ENCODE measurements at places on chromosomes 1 and 21.

DNA sequence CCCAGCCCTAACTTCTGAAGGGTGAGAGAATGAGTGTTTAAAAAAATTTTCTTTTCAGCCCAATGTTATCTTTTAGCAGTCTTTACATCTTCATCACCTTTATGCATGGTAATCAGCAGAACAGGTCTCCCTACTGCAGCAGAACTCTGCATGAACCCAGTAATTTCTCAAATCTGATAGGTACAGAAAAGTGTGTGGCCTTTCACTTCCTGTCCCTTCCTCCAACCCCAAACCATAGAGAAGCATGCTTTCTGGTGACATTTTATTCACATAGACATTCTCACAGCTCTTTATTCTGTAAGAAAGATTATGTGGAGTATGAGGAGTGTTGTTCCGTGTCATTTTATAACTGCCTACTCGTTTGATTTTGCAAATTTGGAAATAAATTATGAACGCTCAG, 68.6 kb downstream of the RPAP2 start:
- DNase-seq = no peak

DNA sequence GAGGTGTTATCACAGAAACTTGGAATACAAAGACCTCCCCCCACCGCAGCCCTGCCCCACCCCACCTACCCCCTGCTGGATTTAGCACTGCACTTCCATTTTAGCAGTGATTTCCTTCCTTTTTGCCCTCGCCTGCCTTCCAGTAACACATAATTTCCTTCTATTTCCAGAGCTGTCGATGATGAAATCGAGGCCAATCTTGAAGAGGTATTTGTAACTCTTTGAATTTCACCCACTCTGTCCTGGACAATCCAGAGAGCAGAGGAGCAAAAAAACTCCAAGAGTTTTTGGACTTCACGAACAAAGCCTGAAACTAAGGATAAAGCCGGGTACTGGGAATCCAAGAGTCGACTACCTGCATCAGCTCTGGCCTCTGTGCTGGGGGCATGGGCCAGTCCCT, 49.1 kb downstream of the CAPN2 start:
- no peak for DNase-seq

DNA sequence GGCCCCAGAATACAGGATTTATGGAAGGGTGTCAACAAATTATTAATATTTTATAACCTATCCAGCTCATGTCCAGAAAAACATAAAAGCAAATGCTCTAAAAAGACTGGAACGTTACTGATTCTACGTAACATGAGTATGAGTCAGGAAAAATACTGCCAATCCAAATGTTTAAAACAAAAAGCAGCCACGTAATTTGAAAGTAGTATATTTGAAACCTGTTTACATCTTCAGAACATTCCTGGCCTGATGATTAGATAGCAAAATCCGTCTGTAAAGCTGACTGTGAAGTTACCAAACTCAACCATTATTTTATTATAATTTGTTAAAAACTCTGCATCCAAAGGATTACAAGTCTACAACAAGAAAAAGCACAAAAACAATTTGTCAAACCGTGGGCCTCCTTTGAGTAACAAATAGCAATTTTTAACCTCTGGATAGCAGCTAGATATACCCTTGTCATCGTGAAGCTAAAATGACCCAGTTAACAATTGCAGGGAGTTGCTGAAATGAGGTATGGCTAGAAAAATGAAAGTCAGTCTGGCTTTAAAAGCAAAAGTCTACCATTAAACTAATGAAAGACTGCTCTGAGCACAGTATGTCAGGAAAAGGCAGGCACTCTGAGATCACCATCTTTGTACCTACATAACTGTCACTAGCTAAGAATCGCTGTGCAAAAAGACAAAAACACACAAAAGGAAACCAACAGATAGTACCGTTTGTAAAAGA, 1.2 kb downstream of the UBR4 start:
- DNase-seq = no peak

GRCh38 chr1:48654606-48655210, 122.0 kb downstream of the BEND5 start:
- no peak for DNase-seq

DNA sequence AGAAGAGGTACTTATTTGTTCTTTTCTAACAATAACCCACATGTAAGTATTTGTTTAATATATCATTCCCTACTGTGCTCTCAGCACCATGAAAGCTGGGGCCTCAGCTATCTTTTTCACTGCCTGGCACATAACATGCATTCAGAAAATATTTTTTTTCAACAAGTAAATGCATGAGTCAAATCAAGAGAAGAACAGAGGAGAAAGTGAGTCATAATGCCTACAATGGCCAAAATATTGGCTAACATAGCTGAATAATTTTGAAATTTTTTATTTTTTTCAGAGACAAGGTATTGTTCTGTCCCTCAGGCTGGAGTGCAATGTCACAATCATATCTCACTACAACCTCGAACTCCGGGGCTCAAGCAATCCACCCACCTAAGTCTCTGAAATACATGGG, 252.2 kb upstream of the ADAMTS5 start:
- no peak for DNase-seq

- DNase-seq = no peak
Measured at GRCh38 chr1:90414201-90414600, 302.9 kb downstream of the BARHL2 start.

DNA sequence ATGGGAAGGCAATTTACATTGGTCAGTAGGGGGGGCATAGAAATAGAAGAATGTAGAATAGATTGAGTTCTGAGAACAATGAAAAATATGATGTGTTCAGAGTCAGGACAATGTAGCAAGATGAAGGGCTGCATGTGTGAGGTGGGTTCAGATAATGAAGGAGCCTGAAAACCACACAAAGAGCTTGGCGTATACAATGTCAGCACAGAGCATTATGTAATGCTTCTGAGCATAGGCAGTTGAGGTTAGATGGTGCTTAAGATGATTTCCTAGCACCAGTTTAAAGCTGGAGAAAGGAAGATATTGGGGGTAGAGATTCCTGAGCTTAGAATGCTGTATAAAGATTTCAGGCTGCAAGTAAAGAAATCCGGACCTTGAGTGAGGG, 202.0 kb upstream of the SNX7 start:
- DNase-seq = no peak

DNA sequence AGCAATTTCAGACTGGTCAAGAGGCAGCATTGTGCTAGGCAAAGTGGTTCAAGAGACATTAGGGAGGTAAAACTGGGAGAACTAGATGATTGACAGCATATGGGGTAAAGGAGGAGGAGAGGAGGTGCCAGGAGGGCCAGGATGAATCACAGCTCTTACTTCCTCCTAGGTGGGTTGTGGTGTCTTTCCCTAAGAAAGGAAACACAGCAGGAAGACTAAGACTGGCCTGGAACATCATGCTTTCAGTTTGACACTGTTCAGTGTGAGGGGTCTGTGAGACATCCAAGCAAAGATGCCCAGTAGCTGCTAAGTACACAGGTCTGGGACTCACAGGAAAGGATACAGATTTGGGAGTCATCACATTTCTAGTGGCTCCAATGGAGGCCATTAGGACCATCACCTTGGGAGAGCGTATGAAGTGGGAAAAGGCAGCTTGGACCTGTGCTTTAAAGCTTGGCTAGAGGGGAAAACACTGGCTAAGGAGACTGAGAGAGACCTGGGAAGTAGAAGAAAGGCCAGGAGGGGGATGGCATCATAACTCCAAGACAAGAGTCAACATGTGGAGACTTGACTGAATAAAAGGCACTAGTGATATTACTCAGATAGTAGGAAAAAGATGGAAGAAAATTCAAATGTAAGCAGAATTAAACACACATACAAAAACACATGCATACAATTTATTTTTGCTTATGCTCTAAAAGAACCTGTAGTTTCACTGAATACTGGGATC, 17.3 kb downstream of the CD58 start:
- no peak for DNase-seq

- no peak for DNase-seq
Measured at GRCh38 chr21:45871616-45872236, 109.8 kb upstream of the COL6A1 start.

DNA sequence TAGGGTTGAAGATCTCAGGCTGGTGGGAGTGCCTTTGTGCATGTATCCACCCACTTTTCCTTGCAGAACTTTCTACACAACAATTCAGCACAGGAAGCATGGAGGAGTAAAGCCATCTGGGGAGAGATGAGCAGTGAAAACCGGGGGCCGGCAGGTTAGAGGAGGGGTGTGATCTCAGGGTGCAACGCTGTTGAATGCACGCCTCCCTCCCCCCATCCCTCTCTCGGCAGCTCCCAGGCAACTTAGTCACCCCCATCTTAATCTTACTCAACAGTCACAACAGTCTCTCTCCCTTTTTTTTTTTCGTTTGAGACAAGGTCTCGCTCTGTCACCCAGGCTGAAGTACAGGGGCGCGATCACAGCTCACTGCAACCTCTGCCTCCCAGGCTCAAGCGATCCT, 16.6 kb upstream of the ABCG1 start:
- DNase-seq = no peak

- no peak for DNase-seq
Measured at GRCh38 chr1:175157200-175157599, 35.4 kb downstream of the KIAA0040 start.

GRCh38 chr1:9400425-9401079, 107.9 kb downstream of the SPSB1 start:
- DNase-seq = no peak

DNA sequence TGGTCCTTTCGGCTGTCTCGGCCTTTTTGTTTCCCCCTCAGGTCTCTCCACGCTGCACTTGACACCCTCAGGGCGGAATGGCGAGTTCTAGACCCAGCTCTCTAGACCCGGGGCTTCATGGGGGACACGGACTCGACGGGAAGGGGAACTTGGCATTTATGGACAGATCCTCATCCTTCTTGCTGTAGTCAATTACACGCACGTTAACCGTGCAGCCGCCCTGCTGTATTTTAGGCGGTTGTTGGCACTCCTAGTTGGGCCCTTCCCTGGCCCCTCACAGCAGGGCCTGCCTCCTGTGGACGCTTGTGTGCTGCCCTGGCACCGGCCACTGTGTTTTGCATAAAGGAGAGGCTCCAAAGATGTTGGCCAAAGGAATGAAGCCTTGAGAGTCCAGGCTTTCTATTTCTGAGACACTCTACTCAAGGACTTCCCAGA, 558 bp upstream of the BTG3 start:
- peak; percentile 66 for DNase-seq

DNA sequence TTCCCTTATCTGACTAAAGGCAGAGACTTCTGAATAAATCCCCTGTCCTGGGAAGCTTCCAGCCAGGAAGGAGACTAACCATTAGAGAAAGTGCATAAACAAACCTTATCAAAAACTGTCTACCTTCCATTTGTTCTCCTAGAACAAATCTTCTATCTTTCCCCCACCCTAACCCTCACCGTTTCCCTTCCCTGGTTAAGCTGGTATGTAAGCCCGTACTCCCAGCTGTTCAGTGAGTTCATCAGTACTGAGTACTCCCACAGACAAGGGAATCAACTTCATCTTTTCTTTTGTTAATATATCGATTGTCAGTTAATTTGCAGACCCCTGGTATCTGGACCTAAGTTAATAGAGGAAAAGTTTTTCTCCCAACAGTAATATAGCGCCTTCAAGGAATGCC, 20.1 kb upstream of the COG2 start:
- DNase-seq = no peak

- DNase-seq = no peak
Measured at GRCh38 chr1:44694863-44695478, 20.5 kb downstream of the ARMH1 start.

GRCh38 chr1:36248250-36248894, 24.1 kb downstream of the THRAP3 start:
- DNase-seq = no peak

DNA sequence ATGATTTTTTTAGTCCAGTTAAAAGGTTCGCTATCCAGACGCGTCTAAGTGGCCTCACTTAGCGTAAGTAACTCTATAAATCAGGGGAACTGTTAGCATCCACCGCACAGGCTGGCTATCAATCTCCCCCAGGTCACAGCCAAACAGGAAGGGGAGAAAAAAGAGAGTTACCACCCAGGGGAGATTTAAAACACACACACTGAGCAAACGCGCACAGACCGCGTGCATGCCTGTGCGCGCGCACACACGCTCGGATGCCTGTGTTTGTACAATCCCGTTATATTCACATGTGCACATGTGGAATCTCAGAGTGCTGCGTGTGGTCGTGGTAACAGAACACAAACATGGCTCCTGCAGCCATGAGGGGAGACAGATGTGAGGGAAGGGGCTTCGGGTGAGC, 125.4 kb downstream of the CASZ1 start:
- no peak for DNase-seq

GRCh38 chr1:186819126-186819525, 9.6 kb upstream of the PLA2G4A start:
- no peak for DNase-seq

DNA sequence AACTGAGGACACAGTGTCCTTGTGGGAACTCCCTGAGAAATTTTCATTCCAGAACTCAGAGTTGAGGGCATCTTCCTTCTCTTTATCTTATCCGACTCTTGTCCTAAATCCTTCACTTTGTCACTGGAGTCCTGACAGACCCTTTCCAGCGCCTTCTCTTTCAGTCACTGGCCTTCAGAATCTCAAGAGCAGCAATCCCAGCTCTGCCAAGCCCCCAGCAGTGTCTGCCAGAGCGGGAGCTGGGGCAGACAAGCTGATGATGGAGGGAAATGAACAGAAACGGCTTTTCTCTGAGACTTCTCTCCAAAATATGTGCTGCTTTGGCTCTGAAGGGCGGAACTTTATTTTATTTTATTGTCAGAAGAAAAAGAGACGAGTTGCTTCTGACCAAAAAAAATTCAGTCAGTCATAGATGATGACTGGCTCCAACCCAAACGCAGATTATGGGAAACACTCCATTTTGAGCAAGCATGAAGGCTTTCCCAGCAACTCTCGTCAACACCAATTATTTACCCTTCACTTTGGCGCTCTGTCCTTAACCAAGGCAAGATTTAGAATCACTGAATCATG, 32.2 kb downstream of the MIS18A start:
- DNase-seq = no peak

- DNase-seq = no peak
Measured at GRCh38 chr1:7621334-7622219, 149.5 kb upstream of the VAMP3 start.

- DNase-seq = no peak
Measured at GRCh38 chr1:205325334-205325884, 3.9 kb upstream of the NUAK2 start.

DNA sequence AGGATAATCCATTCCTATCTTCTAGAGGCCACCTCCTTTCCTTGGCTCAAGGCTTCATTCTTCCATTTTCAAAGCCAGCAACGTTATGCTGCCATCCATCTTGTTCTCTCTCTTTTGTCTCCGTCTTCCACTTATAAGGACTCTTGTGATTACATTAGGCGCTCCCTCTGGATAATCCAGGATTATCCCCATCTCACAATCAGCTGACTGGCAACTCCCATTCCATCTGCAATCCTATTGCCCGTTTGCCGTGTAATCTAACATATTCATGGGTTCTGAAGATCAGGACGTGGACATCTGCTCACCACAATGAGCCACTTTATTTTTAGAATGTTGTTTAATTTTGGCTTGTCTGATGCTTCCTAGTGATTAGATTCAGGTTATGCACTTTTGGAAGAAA, 89.3 kb downstream of the EBNA1BP2 start:
- no peak for DNase-seq

Data from Right ventricle myocardium inferior (tissue), 1 donor.